NCI-H1417 treated with DMSO at 0.1 percent for 48 hours (cell line): ENCODE measurements at places on chromosomes 2 and 18.

- DNase-seq, result no peak
These were observed 74.1 kb downstream of the SCG2 start for GRCh38 chr2:223528036-223528435.

GRCh38 chr18:12879840-12880540 lies 4.0 kb downstream of the PTPN2 start:
- no peak for DNase-seq

DNA sequence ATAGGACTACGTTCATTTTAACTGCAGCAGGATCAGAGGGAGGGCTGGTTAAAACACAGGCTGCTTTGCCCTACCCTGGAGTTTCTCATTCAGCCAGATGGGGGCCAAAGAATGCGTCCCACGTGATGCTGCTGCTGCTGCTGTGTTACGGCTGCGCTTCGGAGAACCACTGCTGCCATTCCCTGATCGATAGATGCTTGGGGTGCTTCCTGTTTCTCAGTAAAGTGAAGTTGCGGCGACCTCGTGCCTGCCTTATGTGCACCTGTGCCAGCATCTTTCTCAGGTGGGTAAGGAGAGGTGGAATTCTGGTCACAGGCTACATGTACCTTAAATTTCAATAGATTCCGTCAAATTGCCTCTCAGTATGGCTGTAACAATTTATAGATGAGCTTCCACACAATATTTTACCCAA lies 24.7 kb upstream of the TOGARAM2 start:
- DNase-seq, result no peak

DNA sequence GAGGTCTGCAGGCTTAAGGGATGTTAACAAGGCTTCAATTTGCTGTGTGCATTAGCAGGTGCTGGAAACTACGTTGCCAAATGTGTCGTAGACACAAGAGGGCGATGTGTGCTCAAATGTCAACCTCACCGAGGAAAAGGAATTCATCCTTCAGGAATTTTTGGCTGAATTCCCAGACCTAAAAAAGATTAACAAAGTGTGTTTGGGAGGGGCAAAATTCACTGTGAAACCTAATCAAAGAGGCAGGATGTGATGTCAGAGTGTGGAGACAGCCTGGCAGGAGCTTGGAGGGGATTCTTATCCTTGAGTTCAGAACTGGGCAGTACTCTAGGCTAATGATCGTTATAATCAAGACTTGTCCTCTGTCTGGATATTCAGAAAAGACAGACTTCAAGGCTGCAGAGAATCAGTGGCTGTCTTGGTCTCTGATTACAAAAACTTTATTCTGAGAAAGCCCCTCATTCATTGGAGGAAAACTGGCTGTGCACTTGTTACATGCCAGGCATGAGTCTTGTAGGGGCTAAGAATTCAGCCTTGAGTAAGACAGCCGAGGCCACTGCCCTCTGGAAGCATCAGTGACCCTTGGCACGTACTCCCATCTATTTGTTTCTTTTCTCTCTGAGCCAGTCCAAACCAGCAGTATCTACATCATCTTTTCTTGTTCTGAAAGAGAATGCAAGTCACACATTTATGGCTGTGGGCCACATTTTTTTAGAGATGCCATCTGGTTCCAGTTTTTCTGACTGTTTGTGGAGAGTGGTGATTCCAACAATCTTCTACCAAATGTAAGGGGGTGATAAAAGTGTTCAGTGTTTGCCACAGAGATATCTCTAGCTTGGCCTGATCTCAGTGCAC lies 18.7 kb upstream of the SCYGR1 start:
- peak; percentile 2 for DNase-seq

- DNase-seq, result no peak
These were observed 165.4 kb downstream of the FIGN start for GRCh38 chr2:163570391-163570790.

DNA sequence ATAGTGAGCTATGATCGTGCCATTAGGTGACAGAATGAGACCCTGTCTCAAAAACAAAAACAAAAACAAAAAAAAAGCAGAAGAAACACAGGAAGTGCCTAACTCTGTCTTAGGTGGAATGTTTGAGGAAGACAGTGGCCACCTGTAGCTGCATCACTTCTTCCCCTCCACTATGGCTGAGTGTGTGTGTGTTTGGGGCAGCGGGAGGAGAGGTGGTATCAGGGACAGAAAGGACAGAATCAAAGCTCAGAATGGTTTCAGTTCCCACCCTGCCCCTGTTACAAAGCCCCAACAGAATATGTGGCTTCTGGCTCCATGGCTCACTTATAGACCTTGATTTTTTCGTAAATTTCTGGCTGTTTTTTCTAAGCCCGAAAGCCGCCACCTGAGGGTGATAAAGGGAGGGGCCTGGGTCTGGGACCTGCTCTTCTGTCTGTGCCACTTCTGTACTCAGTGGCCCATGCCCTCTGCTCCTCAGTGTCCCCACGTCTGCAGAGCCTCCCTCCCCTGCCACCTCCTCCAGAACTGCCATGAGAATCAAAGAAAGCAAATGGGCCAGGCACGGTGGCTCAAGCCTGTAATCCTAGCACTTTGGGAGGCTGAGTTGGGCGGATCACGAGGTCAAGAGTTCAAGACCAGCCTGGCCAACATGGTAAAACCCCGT lies 27.4 kb downstream of the SERTAD2 start:
- no peak for DNase-seq

GRCh38 chr18:5601188-5601624 lies 57.4 kb upstream of the EPB41L3 start:
- DNase-seq, result no peak

DNA sequence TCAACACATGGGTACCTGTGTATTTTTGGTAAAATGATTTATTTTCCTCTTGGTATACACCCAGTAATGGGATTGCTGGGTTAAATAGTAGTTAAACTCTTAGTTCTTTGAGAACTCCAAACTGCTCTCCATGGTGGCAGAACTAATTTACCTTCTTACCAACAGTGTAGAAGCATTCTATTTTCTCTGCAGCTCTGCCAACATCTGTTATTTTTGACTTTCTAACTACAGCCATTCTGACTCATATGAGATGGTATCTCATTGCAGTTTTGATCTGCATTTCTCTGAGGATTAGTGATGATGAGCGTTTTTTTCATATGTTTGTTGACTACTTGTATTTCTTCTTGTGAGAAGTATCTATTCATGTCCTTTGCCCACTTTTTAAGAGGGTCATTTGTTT lies 180.6 kb downstream of the FSIP2 start:
- DNase-seq, result no peak

GRCh38 chr18:6376433-6377229 lies 38.1 kb downstream of the L3MBTL4 start:
- no peak for DNase-seq

DNA sequence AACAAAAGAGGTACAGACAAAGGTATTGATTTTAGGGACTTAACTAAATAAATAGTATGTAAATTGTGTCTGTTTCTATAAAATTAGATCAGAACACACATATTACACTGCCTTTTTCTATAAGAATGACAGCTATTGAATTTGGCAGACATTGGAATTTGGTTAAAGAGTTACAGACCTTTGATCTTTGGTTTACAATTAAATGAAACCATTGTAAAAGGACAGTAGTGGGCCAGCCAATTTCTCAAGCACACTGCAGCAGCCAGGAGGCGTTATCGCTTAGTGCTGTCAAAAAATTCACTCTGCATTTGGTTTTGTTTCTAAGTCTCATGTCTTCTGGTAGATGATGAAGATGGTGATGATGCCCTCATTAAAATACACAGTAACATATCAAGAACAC lies 175.9 kb downstream of the NR4A2 start:
- DNase-seq, result no peak

DNA sequence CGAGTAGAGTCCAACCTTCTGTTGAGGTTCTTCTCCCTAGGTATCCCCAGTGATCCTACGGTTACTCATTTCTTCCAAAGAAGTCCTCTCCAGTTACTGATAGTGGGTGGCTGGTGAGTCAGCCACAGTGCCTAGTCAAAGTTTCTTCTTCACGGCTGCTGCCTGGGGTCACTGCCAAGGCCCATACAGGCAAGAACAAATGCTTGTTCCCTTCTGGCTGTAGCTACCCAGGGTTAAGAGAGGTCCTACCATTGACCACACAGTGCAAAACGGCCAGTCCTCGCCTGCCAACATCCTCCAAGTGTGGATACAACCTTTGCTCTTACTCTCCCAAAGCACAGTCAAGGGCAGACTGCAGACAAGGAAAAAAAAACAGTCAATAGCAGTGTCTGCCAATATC lies 2.9 kb upstream of the PTPN4 start:
- DNase-seq, result no peak

DNA sequence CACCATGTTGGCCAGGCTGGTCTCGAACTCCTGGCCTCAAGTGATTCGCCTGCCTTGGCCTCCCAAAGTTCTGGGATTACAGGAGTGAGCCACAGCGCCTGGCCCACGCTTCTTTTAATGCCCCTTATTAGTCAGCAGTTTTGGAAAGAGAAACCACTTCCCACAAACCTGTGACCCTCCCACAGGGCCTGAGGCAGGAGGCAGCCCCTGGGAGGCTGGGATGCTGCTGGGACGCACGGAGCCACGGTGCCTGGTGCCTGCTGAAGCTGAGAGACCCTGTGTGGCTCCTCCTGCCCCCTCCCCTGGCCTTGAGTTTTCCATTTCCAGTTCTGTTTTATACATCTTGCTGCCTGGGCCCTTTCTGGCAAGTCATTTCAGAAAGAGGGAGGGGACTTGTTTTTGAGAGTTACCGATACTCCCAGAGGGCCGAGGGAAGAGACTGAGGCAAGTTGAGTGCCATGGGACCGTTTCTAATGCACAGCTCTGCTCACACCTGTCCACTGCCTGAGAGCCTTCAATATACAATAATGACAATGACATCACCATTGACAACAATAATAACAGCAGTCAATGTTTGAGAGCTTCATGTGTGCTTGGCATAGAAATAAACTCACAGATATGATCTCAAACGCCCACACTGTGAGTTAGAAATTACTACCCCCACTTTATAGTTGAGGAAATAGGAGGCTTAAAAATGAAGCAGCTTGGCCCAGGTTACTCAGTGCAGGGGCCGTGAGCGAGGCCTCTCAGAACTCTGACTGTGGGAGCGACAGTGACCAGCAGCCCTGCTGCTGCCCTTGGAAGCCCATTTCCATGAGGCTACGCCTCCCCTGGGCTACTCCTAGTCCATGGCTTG lies 78.1 kb upstream of the YWHAQ start:
- no peak for DNase-seq

DNA sequence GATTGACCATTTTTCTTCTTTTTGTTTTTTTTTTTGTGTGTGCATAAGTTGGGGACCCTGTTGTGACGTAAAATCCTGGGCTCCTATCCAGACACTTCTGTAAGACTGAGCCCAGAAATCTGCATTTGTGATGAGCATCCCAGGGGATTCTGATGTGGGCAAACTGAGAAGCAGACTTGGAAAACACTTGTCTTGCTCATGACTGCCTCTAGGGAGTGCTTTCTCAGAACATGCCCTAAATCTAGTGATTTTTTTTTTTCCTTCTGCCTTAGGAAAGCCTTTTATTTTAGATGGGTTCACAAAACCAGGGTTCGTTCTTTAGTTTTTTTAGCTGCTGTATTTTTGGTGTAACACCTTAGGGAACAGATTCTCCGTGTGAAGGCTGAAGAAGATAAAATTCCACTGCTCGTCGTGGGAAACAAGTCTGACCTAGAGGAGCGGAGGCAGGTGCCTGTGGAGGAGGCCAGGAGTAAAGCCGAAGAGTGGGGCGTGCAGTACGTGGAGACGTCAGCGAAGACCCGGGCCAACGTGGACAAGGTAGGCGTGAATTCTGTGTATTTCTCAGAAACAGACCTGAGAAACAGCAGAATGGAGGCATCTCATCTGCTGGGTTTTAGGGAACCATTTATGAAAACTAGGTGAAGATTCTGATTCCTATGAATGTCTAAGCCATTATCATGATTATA lies 36.7 kb downstream of the RALB start:
- no peak for DNase-seq

GRCh38 chr18:13658436-13659204 lies 67.7 kb downstream of the FAM210A start:
- DNase-seq, result no peak

DNA sequence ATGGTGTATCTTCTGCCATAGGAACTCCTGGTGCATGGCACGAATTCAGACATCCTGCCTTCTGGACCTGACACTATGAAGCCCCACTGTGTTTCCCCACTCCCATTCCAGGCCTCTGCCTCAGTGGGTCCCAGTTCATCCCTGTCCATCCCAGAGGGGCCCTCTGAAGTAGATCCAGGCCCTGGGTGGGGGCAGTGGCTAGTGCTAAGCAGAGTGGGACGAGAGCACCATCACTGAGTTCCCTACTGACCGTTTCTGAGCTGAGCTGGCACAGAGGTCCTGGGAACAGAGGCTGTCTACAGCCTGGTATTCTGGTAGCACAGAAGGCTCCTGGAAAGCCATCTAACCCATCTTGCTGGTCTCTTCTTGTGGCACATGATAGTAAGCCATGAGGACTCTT lies 54.0 kb downstream of the ATOH8 start:
- DNase-seq, result no peak

- DNase-seq, result no peak
These were observed 23.7 kb upstream of the GCG start for GRCh38 chr2:162175714-162176113.

GRCh38 chr2:36695746-36696415 lies 626 bp upstream of the VIT start:
- DNase-seq, result no peak

DNA sequence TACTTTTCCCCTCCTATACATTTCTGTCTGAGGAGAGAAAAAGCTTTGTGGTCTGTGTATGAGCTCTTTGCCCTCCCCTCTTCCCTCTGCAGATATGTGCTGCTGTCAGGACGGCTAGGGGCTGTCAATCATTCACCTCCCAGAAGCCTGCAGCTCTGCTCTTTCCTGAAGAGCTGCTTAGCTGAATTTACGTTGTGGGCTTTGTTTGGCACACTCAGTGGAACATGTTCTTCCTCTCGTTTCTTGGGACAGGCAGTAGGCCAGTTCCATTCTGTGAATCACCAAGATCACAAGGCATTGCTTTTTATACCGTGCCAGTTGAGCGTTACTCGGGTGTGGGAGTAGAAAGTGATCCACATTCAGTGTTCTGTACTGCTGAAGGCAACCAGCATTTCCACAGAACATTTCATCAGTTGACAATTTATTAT lies 136.7 kb downstream of the LAMA3 start:
- DNase-seq, result no peak

DNA sequence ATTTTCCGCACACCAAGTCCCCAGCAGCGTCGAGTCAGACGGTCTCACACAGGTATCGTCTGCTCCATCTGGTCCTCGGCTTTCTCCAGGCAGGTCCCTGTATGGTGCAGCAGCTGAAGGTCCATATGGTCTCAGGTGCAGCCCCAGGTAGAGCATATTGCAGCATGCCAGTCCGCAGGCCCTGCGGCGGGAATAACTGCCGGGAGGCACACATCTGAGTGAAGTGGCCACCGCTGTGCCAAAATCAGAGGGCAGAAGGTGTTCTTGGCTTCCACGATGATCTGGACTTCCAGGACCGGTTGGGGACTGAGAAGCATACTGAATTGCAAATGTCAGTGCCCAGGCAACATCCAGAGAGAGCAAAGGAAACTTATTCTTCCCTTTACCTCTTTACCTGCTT lies 320.3 kb downstream of the RNF144A start:
- DNase-seq, result no peak

DNA sequence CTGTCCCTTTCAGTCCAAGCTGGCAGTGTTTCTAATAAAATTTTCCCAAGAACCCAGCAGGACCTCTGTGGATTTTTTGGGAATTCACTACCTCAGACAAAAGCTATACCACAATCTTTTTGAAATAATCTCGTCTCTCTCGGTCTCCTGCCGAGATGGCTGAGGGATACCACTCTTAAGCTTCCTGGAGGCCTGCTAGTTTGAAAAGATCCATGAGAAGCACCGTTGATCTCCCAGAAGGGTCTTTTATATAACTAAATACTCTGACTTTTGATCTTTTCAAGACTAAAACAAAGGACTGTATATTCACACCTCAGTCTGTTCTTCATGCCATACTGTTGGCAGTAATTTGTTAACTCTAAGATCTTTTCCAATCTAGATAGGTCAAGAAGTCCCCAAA lies 141.7 kb downstream of the UPP2 start:
- DNase-seq, result no peak

- DNase-seq, result no peak
These were observed 599.4 kb downstream of the XIRP2 start for GRCh38 chr2:167487728-167488127.
